ENCODE measurements at places on chromosomes 6 and 20.

- DNase-seq, result no peak
Observed at GRCh38 chr6:157054531-157054979, 268.8 kb downstream of the TMEM242 start.

DNA sequence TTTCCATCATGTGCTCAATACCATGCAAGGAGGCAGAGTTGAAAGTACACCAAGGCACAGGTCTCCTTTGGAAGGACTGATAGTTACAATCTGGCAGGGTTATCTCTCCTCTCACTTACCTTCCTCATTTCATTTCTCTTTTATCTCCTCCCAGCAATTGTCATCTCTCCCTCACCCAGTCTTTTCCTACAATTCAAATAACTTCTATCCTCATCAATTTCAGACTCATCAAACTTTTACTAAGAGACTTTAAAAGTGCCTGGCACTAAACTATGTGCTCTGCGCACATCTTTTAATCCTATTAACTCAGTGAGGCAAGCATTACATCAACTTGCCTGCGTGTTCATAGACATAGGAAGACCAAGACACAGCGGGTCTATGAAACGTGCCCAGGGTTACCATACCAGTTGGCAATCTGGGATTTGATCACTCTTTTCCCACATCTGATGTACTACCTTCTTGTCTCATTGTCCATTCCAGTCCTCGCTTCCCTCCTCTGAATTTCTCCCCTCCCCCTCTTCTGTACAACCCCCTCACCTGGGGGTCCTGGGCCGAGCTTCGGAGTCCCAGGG, 1.2 kb downstream of the VARS1 start:
- no peak for DNase-seq

DNA sequence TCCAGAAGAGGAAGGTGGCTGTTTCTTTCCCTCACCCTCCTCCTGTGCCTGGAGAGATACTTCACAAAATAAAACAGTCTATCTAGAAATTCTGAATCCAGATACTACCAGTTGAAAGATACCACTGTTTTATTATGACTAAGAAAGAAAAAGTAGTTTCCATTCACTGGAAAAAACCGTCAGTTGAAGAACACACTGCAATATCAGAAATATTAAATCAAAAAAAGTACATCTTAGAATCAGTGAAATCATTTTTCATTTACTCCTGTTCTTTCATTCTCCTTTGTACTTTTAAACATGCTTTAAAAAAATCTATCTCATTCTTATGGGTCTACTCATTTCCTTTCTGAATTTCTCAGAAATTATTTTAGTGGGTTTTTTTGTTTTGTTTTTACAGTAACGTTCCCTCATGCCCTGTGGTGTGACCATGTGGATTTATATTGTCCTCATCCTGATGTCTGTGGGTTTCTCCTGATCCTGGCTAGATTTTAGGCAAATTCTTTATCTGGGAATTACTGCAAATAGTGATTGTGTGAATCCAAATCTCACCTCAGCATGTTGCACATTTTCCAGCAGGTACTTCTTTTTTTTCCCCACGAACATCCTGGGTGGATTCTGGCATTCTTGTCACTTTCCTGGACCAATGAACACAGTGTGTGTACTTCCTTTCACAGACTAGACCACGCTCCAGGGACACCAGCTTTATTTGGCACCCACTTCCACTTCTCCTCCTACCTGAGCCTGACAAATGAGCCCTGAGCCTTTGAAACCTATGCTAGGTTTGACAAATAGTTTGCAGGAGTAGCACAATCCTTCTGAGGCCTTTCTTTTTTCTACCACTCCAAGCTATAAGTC, 114.0 kb upstream of the LAMP5 start:
- no peak for DNase-seq

GRCh38 chr6:47464052-47464451, 13.5 kb upstream of the CD2AP start:
- no peak for DNase-seq

DNA sequence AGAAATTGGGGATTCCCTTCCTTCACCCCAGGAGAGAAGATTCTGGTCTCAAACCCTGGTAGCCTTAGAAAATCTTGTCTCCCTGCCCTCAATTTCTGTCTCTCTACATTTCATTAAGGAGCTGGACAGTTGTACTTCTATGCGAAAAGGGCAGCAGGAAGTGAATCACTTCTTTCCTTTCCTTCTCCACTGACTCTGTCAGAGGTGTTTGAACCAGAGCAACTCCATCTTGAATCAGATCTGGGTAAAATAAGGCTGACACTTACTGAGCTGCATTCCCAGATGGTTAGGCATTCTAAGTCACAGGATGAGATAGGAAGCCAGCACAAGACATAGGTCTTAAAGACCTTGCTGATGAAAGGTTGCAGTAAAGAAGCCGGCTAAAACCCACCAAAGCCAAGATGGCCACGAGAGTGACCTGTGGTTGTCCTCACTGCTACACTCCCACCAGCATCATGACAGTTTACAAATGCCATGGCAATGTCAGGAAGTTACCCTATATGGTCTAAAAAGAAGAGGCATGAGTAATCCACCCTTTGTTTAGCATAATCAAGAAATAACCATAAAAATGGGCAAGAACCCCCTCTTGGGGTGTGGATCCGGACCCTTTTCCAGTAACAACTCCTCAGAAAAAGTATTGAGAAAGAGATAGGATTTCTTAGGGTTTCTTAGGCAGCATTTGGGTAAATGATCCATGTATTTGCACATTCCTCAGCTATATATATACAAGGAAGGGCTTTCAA, 95.8 kb upstream of the PLCB4 start:
- no peak for DNase-seq

GRCh38 chr6:158110986-158111385, 57.1 kb downstream of the SERAC1 start:
- no peak for DNase-seq

GRCh38 chr6:5325173-5325572, 63.9 kb downstream of the FARS2 start:
- DNase-seq, result no peak

GRCh38 chr20:62788607-62789006, 7.7 kb upstream of the MRGBP start:
- DNase-seq, result no peak

GRCh38 chr6:19839237-19839546, 2.0 kb downstream of the ID4 start:
- no peak for DNase-seq

- no peak for DNase-seq
Observed at GRCh38 chr20:55592866-55593265, 412.5 kb downstream of the CBLN4 start.

- DNase-seq, result no peak
Observed at GRCh38 chr6:13097454-13097853, 230.9 kb downstream of the TBC1D7 start.
